ENCODE measurements at places on chromosomes 16 and 17.

GRCh38 chr16:21218153-21218552 lies 6.8 kb upstream of the ZP2 start:
- DNase-seq = no peak

- DNase-seq = no peak
Measured at GRCh38 chr16:24919536-24919935, 73.8 kb downstream of the SLC5A11 start.

DNA sequence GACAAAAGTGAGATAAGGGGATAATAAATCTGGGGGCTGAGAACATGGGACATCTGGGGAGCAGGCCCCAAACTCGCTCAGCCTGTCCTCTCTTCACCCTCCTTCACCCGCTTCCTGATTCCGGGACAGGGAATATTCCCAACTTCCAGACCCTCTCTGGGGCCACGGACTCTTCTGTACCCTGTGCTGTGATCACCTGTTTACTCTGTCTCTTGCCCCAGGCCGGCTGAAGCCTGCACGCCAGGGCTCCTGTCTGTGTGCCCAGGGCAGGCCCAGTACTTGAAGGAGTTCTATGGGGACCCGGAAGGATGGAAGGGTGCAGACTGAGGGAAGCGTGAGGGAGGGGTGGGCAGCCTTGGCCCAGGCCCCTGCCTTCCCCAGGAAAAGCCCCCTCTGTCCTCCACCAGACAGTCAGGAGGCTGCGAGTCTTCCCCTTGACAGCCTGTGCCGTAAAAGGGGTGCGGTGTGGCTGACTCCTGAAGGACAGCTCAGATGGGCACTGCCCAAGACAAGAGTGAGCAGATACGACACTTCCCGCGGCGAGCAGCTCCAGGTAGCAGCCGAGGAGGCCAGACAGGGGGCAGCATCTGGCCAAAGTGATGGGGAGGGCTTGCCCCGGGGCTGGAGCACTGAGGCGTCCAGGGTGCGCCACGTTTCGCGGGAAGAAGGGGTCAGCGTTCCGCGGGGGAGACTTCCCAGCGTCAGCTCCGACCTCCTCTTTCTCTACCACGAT lies 1.0 kb upstream of the CCNF start:
- no peak for DNase-seq

DNA sequence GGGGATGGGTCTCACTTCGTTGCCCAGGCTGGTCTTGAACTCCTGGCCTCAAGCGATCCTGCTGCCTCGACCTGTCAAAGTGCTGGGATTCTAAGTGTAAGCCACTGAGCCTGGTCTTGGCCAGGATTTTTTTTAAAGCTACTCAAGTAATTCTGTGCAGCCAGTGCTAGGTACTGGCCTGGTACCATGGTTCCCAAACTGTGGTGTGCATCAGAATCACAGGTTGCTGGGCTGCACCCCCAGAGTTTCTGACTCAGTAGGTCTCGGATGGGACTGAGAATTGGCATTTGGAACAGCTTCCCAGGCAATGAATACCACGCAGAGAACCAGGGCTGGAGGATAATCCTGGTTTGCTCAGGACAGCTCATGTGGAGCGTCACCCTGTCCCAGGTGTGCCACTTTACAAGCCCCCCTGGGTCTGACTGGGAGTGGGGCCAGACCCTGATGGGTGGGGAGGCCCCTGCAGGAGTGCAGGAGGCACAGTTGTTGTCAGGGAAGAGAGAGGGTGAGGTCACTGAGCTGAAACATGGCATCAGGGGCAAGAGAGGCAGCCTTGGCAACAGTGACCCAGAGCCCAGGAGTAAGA lies 10.7 kb upstream of the MRPS23 start:
- DNase-seq = no peak

- peak; percentile 28 for DNase-seq
Measured at GRCh38 chr17:55641676-55642081, 81.0 kb downstream of the TMEM100 start.

DNA sequence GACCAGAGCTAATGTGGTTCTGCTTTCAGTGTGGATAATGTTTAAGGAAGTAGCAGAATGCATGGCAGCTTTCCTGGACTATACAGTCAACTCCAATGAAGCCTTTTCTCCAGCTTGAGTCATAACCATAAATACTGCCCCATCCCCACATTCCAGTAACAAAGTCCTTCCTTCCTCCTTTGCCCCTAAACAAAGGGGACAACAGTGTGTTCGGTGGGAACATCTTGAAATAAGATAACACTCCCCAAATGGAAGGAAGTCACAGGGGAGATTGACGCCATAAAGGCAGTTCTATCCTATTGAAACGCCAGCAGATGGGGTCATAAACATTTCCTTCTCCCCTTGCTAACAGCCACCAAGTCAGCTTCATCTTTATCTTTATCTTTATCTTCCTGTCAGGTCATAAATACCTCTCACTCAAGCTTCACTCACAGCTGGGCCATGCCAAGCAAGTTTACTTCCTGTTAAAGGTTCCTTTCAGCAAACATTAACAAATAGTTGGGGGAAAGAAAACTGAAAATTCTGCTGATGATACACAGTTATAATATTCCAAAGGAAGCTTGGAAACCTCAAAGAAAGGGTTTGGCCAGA lies 136.7 kb downstream of the SNX11 start:
- no peak for DNase-seq

DNA sequence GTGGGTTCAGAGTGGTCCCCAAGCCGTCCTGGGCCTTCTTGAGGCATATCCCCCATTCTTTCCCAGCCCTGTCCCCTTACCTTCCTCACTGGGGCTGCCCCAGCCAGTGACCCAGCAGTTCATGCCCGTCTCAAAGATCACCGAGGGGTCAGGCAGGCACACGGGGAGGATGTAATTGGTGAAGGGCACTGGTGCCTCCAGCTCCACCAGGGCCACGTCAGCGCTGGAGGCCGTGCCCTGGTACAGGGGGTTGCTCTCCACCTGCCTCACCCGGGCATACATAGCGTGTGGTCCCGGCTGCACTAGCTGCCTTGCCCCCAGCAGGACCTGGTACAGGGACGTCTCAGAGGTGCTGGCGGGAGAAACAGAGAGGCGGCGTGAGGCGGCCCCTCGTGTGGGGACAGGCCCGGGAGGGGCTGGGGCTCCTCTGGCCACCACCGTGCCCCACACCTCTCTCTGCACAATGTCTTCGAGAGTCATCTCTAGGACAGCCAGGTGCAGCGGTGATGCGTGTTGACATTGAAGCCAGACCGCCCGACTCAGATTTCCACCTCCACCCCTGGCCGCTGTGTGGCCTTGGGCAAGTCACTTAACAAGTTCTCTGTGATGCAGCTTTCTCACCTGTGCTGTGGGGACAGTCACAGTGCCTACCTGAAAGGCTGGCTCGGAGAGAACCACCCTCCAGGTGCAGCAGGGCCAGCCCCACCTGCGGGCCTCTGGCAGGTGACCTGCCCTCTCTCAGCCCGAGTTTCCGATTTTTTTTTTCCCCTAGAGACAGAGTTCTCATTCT lies 5.8 kb downstream of the PRSS27 start:
- DNase-seq = no peak
